ENCODE measurements at places on chromosomes 16 and 17.

GRCh38 chr16:20301840-20302239, 25.5 kb downstream of the GP2 start:
- DNase-seq, result no peak

- no peak for DNase-seq
Measured at GRCh38 chr17:51165680-51166197, 472 bp upstream of the NME2 start.

DNA sequence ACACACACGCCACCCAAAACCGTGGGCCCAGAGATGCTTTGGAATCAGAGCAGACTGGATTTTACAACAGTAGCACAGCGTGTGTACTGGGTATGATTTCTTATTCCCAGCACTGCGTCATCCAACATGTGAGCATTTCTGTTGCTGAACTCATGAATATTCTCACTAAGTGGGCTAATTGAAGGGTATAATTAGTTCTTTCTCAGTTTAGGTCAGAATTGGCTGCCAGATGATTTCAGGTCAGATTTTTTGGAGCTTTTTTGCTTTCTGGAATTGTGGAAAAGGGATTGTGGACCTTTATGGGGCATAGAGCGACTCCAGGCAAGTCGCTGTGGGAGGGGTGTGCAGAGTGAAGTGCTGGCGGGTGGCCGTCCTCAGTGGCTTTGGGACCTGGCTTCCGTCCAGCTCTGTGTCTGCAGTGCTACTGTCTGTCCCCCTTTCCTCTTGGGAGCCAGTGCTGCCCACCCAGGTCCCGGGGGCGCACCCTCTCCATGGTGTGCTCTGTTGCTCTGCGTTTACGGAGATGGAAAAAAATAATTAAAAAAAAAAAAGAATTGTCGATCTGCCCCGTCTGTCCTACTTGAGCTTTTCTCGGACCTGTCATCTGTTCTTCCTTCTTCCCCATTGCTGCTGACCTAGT, 25.0 kb downstream of the FOXK2 start:
- DNase-seq, result no peak

- DNase-seq, result peak; percentile 46
Measured at GRCh38 chr17:2796164-2797125, at the start of gene RAP1GAP2. Gene RAP1GAP2, plus strand, starts transcription at chr17:2796438. Its CDS starts 90 bp downstream, at chr17:2796528.

DNA sequence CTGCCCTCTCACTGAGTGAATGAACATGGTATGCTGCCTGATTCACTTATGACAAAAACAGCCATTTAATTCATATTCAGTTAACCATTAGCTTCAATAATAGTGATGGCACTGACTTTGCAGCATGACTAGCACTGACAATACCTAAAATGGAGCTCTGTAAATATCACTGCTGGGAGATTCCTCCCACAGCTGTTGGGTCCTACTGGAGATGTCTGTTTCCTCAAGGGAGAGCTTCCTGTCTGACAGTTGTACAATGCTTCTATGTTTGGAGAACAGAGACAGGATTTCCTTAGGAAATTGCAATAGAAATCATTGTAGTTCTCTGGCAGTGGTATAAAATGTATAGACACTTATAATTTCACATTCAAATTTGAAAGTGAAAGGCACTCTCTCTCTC, 695.9 kb upstream of the CDH8 start:
- DNase-seq, result no peak

GRCh38 chr16:85187447-85187846, 75.2 kb upstream of the CIBAR2 start:
- no peak for DNase-seq

GRCh38 chr16:67555795-67556212, 6.5 kb upstream of the CTCF start:
- DNase-seq, result no peak

DNA sequence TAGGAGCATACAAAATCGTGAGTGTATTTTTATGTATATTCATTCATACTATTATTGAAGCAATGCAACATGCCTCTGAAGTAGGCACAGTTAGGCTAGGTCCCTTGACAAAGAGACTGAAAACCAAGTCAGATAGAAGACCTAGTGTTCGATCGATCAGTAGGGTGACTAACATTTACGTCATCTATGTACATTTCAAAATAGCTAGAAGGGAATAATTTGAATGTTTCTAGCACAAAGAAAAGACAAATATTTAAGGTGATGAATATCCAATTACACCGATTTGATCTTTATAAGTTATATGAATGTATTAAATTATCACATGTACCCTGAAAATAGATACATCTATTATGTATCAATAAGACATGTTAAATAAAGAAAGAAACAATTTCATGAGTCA, 610.1 kb downstream of the TOX3 start:
- DNase-seq, result no peak

DNA sequence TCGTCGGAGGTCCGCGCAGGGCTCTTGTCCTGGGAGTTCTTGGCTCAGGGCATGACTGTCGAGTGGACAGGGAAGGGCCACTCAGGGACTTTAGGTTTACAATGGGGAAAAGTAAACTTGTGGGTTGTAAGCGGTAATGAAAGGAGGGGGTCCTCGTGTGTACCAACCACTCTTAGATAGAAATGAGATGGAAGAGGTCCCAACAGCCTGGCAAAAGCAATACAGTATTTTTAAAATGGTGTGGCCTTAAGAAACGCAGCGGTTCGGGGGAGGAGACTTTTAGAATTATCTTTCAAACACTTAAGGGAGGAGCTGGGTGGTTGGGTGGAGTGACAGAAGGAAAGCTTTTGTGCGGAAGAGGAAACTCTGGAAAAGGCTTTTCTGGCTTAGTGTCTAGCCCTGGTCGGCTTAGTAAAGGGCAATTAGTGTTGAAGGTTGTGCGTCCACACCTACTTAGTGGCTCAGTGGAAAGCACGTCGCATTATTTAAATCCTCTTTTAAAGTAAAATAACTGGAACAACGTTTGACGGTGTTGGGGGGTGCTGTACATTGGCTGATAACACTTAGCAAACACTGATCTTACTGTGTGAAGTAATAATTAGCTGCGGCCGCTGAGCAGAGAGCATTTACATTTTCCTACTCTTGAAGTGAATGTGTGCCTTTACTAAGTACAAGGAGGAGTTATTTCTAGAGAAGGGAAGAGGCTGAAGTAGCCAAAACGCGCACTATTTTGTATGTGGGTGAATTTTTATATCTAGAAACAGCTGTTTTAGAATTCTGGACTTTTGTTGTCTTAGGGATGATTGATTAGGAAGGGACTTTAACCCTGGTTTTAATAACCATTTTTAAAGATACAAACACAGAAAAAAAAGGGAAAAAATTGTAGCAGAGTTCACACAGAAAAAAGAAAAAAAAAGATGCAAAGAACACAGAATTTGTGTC, 1.0 kb downstream of the WSB1 start:
- DNase-seq, result no peak

GRCh38 chr17:68820825-68821481, 134.2 kb downstream of the ABCA8 start:
- DNase-seq, result no peak

Data from occipital lobe (tissue), 3 donors.